ENCODE measurements at places on chromosomes 12 and 14.

GRCh38 chr12:107522692-107523477, 162.7 kb upstream of the PWP1 start:
- DNase-seq: no peak

GRCh38 chr12:121634836-121635235, 8.5 kb downstream of the ORAI1 start:
- DNase-seq: no peak

GRCh38 chr12:115204957-115205754, 521.2 kb upstream of the TBX3 start:
- DNase-seq: no peak

- DNase-seq: no peak
Observed at GRCh38 chr14:68511129-68512047, 281.5 kb downstream of the ZFP36L1 start.

DNA sequence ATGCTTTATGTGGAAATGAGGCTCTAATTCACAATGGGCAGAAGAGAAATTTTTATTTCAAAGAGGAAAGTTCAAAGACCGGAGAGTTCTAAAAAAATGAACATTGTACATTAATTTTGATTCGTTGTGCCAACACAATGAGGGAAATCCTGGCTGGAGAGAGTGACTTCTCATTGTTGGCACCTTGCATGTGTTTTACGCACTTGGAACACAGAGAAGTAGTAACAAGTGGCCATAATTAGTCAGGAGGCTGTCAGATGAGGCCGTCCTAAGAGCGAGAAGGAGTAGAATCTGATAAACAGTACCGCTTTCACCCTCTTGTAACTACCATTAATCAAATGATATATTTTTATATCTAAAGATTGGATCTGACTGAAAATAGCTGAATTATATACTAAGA, 6.9 kb downstream of the LMO3 start:
- DNase-seq: no peak

DNA sequence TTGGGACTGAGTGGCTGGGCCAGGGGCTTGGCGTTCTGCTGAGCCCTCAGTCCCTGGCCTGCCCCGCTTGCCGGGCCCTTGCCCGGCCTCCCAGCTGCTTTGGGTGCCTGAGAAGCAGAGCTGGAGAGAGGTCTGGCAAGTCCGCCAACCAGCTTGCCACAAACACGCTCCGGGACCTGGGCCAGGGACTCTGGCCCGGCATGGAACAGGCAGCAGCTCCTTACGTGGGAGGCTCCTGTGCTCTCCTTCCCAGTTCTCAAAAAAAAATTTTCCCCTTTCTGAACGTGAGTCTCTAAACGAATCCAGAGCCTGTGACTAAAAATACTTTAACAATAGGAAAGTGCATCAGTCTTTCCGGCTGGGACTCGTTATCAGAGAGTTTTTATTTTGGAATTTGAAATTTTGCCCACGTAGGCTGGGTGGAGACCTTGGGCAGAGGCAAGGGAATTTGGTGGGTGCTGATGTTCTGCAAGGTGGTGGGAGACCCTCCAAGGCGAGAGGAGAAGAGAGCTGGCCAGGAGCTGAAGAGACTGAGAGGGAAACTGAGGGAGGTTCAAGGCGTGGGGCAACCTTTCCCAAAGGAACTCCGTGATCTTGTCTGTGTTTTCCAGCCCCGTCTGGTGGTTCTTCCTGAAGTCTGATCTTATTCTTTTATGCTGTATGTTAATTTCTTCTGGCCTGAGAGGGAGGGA, 6.8 kb upstream of the NR4A1 start:
- peak; percentile 40 for DNase-seq

DNA sequence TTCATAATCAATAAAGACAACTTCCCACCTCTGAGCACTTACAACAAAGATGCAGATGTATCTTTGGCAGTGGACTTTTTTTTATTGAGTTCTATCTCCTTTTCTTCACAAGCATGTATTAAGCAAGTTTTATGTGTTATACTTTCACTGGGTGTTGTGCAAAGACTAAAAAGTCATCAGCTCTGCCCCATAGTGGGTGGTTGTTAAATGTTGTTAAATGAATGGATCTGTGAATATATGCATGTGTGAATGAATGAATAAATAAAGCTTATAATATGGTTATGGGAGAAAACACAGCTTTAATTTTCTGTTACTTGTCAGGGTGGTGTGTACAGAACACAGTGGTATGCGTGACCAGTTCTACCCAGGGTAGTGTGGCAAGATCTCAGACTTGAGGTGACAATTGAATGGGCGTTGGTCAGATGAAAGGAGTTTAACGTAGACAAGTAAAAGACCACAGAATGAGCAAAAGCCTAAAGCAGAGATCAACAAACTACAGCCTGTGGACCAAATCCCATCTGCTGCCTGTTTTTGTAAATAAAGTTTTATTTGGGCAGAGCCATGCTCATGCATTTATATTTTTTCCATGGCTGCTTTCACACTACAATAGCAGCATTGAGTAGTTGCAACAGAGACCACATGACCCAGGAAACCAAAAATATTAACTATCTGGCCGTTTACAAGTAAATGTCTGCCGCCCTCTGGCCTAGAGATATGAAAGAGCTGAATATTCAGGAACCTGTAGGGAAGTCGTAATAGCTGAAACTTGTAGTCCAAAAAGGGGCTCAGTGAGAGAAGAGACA, 207.4 kb upstream of the EEA1 start:
- DNase-seq: no peak

DNA sequence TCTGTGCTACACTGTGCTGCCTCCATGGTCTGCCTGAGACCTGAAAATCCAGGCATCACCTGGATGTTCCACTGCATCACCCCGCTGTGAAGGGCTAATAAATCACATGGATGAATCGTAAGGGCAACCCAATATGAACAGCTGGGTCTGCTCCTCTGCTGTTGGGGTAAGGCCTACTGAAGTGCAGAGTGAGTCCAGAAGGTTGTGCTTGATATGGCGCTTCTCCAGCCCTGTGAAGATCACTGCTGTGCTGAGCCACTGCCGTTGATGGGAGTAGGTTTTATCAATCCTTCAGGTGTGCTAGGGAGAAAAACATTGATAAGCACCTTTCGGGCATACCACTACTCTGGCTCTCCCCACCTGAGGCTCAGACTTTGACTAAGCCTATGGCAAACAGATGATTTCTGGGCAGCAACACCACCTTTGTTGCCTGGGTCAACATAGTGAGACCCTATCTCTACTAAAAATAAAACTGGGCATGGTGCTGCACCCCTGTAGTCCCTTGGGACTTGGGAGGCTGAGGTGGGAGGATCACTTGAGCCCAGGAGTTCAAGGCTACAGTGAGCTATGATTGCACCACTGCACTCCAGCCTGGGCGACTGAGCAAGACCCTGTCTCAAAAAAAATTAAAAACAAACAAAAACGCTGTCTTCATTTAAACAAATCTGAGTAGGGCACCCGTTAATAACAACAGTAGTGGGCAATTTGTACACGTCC, 1.7 kb downstream of the ACVRL1 start:
- no peak for DNase-seq

GRCh38 chr12:50597200-50598195, 92.7 kb downstream of the DIP2B start:
- no peak for DNase-seq

DNA sequence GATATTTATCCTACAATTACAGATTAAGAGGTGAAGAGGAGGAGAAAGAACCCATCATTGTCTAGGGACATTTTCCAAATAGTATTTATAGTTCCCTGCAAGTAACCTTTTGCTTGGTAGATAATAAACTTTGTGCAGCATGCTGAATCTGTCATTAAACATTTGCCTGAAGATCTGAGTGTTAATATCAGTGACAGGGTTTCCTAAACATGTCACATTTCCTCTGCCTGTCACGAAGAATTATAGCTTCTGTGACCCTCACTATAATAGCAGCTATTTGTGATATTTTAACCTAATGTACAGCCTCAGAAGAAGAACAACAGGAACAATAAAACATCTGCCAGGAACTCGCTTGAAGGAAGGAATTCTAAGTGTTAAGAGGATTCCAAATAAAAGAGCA, 350.3 kb downstream of the GXYLT1 start:
- no peak for DNase-seq

DNA sequence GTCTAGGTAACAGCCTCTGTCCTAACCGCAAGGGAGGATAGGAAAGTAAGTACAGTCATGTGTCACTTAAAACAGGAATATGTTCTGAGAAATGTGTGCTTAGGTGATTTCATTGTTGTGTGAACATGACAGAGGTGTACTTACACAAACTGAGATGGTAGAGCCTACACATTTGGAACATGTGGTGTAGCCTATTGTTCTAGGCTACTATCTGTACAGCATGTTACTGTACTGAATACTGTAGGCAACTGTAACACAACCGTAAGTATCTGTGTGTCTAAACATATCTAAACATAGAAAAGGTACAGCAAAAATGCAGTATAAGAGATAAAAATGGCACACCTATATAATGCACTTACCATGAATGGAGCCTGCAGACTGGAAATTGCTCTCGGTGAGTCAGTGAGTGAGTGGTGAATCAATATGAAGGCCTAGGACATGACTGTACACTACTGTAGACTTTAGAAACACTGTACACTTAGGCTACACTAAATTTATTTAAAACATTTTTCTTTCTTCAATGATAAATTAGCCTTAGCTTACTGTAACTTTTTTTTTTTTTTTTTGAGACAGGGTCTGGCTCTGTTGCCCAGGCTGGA, 13.2 kb upstream of the MDM2 start:
- DNase-seq: no peak

GRCh38 chr12:92546259-92546634, 156.5 kb upstream of the PLEKHG7 start:
- DNase-seq: no peak
